ENCODE measurements at places on chromosomes 12 and 14. TPM values are rescaled to one million over a fixed set of nuclear protein-coding genes. Genes with fewer than 3 reads are reported as not detected.

DIABLO gene
- total RNA-seq = 37.6 TPM

GXYLT1 gene
- total RNA-seq = 12.8 TPM

TGM1 gene
- 0.49 TPM for total RNA-seq

BRMS1L gene
- 19.9 TPM for total RNA-seq

POTEM gene
- total RNA-seq = not detected

RIMKLB gene
- total RNA-seq = 110 TPM

IAPP gene
- under 0.01 TPM for total RNA-seq

IRF2BPL gene
- total RNA-seq = 54.6 TPM

NUBPL gene
- 15.2 TPM for total RNA-seq

ATN1 gene
- 34.2 TPM for total RNA-seq

CAPZA3 gene
- not detected for total RNA-seq

VWF gene
- 15.0 TPM for total RNA-seq

PLEKHD1 gene
- total RNA-seq = 0.49 TPM

ZNF385A gene
- total RNA-seq = 2.0 TPM

PUS7L gene
- 29.5 TPM for total RNA-seq

MIPOL1 gene
- total RNA-seq = 17.0 TPM

LALBA gene
- total RNA-seq = not detected
